HL-60 (cell line): ENCODE measurements at places on chromosomes 3 and 15.

- DNase-seq, result no peak
Observed at GRCh38 chr15:51240066-51240465, 98.3 kb downstream of the CYP19A1 start.

- no peak for DNase-seq
Observed at GRCh38 chr15:73856458-73857192, 16.7 kb upstream of the TBC1D21 start.

DNA sequence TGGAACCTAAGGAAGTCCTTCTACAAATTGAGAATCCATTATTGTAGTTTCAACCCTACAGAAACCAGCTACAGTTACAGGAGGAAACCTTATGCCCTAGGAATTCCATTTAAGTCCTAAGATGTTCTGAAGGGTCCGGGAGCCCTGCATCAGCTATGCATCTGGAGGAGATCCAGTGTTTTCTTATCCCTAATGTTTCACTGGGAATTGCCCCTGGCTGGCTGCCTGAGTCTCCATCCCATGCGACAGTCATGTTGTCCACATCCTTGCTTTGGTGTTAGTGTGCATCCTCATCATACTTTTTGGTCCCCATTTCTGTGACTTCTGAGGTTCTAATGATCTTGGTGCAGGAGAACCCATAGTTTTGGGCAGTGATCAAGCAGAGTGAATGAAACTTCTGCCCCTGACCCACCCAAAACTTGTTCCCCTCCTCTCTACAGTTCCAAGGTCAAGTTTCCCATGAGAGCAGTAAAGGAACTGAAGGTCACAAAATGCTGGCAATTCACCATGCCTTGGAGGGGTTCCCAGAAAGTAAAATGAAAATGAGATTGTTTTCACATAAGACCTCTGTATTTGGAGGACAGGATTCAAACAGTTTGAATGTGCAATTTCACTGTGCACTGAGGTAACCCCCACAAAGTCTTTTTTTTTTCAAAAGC, 121.9 kb upstream of the PHLDB2 start:
- DNase-seq, result no peak

GRCh38 chr3:114872588-114872987, 274.5 kb downstream of the ZBTB20 start:
- DNase-seq, result no peak

DNA sequence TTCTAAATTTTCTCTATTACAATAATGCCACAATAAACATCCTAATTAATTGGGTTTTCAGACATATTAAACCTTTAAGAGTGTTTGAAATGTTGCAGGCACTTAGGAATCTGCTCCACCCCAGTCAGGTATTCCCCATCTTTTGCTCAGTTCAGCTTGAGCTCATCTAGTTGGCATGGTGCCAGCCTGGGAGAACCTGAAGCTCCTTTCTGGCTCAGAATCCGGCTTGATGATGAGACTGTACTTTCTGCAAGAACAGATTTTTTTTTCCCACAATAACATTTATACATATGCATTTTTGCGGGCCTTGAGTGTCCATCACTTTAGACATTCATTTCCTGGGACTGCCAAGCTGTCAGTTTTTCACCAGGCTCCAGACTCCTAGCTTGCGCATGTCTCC, 7.7 kb upstream of the OXSR1 start:
- DNase-seq, result no peak

DNA sequence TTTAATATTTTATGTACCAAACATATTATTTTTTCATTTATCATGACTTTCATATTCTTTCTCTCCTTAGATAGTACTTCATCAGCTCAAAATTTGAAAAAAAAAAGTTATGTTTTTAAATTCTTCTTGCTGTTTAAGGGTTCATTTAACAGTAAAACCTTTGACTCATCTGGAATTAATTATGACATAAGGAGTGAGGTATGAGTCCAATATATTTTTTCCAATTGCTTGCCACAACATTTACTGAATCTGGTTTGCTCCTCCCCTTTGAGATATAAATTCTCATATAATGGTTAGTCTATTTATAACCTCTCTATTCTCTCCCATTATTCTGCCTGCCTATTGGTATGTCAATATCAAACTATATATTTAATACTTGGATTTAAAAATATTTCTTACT, 387.8 kb downstream of the TUSC7 start:
- DNase-seq, result no peak

DNA sequence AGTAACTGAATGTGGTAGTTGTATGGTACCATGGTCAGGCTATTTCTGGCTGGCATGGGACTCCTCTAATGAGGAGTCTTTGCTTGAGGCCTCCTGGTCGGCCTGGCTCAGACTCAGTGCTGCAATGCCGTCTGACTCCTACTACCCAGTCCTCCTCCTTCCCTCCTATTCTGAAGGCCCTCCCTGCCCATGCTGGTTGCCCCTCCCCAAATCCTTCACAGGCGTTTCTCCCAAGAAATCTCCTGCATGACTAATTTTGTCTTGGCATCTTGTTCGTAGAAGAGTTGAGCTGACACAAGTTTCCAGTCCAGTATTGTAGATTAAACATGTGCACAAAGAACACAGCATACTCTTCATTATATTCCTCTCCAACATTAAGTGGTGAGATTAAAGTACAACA, 115.5 kb downstream of the NFKBIZ start:
- no peak for DNase-seq

DNA sequence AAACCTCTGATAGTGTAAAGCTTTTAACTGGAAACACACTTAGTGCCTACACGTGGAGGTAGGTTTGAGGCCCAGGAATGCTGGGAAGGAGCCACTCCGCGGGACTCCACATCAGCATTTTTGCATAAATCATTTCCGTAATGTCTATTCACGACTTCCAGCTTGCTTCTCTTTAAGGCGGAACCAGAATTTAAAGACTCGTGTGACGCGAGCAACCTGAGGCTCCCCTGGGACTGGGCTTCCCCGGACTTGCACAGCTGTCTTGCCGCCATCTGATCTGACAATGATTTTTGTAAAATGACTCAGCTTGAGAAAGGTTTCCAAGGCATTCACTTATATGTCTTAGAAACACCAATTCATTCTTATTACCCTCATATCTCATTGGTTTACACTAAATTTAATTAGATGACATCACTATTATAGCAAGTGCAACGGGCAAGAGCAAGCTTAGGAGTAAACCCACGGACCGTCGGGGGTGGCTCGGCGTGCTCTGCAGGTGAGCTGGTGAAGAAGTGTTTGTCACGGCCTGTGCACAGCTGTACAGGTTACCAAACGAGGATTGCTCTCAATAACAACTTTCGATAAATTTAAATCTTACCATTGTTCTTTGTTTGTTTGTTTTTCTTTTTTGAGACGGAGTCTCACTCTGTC, 95.2 kb downstream of the CHSY1 start:
- DNase-seq, result no peak

DNA sequence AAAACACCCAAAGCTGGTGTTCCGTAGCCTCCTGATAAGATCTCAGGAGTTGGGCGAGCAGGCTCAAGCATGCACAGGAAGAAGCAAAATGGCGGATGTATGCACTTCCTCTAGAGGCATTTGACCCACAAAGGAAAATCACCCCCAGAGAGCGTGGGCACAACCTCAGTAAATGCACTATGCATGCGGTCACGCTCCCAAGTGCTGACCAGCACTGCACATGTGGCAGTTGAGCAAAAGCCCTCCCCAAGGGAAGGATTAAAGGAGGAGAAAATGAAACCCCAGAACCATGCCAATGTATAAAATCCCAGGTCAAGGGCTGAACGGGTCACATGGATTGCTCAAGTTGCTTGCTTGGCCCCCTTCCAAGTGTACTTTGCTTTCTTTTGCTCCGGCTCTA, 289.4 kb upstream of the IGF1R start:
- DNase-seq, result no peak

- DNase-seq, result no peak
Observed at GRCh38 chr3:137410028-137410427, 354.1 kb upstream of the SOX14 start.

GRCh38 chr3:150069633-150070032, 98.9 kb upstream of the PFN2 start:
- DNase-seq, result no peak

GRCh38 chr3:196220991-196221390, 4.7 kb downstream of the SLC51A start:
- peak; percentile 81 for DNase-seq

DNA sequence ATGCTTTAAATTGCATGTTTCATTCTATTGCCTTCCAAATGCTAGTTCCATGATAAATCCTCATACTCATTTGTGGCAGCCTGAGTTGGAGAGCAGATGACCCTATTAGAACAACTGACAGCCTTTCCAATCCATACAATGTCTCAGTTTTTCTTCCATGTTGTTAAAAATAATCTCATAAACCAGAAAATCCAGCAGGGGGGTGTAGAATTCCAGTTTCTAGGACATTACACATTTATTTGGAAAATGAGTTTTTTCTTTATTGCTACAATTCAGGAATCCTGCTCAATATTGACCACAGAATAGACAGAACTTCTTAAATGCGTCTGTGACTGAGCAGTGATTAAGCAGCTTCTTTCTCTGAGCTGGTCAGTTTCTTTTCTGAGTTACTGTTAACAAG, 174.2 kb upstream of the ATP10A start:
- DNase-seq, result no peak

- DNase-seq, result no peak
Observed at GRCh38 chr3:192929755-192930547, 12.3 kb upstream of the MB21D2 start.

- no peak for DNase-seq
Observed at GRCh38 chr3:194730365-194730764, 44.7 kb downstream of the FAM43A start.

DNA sequence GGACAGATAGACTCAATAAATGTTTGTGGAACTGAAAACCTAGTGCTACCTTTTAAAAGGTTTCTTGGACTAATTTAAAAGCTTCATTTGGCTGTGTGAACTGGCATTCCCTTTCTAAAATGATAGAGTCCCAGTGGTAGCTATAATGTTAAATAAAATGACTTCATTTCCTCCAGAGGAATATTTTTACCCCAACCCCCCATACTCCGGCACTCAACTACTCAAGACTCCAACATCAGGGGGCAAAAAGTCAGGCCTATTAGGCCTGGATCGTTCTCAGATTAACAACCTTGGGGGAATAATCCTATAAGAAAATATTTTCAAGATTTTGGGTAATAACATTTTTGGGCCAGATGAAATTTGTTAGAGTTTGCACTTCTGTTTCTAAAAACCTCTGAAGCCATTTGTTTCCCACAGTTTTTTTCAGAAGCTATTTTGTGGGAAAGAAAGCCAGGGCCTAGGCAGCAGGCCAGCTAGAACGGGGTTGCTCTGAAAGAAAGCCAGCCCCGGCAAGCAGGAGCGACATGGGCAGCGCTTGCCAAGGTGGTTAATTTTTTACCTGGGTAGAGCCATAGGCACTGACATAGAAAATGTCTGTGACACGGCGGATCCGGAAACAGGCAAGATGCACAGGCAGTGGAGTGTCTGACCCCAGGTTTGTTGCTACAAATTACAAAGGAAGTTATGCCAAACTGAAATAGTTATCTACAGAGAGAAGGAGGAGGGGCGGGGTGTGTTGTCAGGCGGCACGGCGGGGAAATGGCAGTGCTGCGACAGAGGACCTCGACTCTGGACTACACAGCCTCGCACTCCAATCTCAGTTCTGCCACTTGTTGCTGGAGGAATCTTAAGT, 84.6 kb downstream of the MAGI1 start:
- DNase-seq, result no peak

DNA sequence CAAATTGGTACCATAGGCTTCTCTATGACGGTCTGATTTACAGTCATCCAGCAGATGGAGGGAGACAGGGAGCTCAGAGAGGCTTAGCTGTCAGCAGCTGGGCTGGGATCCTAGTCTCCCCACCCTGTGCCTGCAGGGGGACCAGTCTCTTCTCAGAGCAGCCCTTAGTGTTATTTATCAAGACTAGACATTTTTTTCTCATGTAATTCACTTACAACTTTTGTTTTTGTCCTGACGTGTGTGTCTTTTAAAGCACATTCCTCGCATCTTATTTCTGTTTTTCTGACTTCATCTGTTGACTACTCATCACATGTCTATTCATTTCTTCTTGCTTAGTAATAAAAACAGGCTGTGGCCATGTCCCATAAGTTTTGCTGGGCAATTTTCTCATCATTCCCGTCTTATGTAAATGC, 116.1 kb downstream of the KLF13 start:
- DNase-seq, result no peak

DNA sequence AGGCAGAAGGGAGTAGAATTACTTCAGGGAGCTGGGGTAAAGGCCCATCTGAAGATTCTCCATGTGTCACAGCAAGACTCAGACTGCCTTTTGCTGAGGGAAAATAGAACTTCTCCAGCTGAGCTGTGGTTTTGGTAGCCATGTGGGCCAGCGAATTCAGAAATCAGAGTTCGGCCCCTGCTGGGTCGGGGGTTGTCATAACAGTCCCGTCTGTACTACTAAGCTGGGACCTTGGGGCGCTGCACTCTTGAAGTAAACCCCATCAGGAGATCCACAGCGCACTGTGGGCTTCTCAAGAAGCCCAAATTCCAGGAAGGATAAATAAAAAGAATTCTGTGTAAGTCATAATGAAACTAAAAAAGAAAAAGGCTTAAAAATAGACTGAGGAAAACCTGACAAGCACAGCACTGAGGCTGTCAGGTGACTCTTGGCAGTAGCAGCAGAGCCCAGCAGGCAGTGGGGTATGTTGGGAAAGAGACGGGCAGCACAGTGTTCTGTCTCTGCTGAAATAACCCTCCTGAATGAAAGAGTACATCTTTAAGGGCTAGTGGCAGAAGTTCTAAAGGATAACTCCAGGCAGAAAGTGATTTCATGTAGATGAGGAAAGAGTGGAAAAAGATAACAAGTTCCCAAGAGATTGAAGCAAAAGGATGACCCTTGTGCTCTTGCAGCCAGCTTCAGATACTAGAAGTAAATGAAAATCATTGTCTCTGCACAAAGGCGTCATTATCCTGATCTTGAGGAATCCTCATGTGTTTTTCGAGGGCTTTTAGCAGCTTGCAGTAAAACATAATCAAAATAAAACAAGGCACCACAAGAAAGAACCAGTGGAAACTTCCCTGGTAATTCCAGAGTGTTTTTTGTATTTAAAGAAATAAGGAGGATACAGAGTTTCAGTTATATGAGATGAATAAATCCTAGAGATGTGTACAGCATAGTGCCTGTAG, 74.5 kb downstream of the RAB7A start:
- DNase-seq, result no peak

GRCh38 chr3:132183811-132184210, 133.4 kb upstream of the ACP3 start:
- no peak for DNase-seq

DNA sequence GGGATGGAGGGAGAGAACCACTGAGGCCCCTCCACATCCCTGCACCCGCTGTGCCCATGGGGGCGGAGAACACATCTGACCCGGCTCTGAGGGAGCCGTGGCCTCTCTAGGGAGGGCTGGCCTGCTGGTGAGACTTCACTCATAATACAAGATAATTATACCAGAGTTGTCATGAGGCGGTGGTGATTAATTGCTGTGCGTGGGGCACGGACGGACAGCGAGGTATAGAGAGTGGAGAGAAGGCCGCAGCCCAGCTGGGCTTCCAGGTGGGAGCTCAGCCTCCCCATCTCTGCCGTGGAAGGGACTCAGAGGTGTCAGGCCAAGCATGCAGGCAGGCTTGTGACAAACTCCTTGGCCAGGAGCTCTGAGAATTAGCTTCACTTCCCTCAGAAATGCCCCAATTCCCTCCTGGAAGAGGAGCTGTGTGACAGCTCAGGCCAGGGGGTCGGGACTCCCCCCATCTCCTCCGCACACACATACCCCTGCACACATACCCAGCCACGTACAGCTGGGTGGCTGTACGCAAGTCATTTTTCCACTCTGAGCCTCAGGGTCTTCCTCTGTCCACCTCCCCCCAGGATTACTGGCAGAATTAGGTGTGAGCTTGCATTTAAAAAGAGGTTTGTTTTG, 6.0 kb upstream of the GATA2 start:
- DNase-seq, result no peak

GRCh38 chr3:13146643-13147143, 73.5 kb upstream of the IQSEC1 start:
- DNase-seq, result no peak
